ENCODE measurements at places on chromosomes 7 and 10.
A peak's percentile ranks its signal among the peaks of the same experiment; 100 is the strongest.

DNA sequence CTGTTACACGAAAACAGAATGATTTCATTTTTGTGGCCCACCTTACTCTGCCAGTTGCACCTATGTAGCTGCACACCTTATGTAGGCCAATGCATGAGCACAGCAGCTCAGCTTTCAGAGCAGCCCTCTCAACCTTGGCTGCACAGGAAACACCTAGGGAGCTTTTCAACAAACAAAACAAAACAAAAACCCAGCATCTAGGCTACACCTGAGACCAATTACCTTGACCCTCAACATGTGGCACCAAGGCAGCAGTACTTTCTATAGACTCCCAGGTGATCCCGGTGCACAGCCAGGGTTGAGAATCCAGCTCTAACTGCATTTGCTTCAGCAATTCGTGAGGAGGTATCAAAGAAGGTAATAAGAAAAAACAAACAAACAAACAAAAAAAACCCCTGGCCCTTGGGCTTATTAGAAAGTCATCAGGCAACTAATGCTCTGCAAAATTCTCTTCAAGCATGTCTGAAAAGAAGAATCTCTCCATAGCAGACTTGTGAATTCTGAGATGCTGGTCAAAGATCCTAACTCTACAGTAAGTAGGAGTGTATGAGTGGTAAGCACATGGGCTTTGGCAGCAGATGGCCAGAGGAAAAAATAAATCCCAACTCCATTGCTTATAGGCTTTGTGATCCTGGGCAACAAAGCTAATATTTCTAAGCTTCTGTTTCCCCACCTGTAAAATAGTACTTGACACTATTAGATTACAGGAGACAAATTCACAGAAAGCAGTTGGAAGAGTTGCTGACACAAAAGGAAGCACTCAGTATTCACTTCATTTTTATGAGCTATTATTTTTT, 113.4 kb upstream of the NOBOX start:
- DNase-seq, result no peak

DNA sequence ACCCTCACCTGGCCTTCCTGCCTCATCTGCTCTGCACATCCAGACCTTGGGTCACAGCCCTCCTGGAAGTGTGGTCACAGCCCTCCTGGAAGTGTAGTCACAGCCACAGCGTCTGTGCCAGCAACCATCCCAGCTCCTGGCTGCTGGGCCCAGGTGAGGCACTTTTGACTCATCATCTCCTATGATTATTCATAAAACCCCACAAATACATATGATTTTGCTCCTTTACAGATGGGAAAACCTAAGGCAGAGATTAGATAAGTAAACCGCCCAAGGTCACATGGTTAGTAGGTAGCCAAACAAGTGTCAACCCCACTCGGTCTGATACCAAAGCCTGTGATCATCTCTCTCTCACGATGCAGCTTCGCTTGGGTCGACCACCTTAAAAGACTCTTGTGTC, 94.3 kb downstream of the PRLHR start:
- DNase-seq, result no peak

- DNase-seq, result no peak
Measured at GRCh38 chr7:115838829-115839228, 191.7 kb downstream of the TFEC start.

GRCh38 chr7:37467002-37467401, 18.3 kb upstream of the ELMO1 start:
- no peak for DNase-seq

DNA sequence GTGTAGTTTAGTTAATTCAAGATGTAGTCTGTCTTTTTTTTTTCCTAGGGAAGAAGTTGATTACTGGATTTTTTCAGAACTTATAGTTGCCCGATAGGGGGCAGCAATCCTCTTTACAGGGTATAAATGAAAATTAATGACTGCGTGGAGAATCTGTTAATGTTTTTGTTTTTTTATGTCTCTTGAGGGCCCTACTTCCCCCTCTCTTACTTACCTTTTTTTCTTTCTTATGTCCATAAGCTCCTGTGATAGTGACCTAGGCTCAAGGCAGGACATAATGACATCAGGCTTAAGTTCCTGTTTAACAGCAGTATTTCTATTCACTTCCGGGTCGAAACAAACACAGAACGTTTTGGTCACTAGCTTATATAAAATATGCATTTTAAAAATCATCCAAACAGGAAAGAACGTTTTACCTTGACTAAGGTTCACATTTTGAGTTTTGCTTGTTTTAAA, 18.8 kb downstream of the CDC123 start:
- DNase-seq, result peak; percentile 60

DNA sequence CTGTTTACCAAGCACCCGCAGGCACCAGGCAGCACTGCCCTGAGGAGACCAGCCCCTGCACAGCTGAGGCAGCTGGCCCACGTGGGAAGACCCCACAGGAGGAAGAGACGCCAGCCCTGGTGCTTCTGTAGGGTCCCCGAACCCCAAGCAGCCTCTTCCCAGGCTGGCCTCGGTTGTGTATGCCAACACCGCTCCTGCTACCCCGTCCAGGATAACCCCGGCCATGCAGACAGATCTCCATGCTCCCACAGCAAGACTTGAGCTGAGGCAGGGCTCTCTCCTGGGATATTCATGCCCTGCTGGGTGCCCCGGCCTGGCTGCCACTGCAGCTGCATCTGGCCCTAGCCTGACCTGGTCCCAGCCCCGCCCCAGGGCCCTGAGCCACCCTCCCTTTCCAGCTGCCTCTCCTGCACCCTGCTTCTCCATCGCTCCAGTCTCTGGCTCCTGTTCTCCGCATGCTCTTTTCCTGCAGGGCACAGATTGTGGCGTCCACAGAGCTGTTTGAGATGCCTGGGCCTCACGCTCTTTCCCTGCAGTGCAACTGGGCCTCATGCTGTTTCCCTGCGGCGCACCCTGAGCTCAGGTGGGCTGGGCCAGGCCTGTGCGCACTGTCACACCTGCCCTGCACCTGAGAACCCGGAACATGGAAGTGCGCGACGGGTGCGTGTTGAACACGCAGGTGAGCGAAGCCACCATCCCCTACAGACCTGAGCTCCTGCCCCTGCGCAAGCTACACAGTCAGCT, 236.2 kb downstream of the ELFN1 start:
- no peak for DNase-seq

DNA sequence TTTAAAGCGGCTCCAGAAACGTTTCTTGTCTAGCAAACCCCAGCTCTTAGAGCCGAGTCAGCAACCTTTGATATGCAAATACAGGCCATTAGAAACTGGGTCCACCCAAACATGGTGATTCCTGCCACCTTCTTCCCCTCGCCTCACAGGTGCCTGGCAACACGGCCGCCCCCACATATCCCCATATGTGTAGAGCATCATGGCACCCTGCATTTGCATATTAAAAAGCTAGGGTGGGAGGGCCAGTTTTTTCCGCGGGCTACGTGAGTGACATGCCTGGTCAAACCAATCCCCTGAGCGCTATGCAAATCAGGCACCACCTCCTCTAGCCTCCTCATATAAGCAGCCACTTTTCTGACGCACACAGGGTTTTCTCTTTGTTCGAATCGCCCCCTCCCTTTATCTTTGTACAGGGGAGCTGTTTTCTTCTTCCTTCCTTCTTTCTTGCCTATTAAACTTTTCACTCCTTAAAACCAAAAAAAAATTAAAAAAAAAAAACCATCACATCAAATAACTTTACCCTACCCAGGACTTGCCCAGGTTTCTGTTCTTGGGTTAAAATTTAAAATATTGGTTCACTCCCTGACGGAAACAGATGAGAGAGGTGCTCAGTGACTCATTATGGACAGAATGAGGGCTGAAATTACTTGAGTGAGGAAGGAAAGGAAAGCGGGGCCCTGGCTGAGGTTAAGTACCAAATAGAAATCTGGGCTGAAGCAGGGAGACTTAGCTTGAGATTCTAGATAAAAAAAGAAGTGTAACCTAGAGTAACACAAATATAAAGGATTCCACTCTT, 59.8 kb downstream of the COA1 start:
- peak; percentile 91 for DNase-seq

GRCh38 chr7:422191-422885, 97.3 kb downstream of the PDGFA start:
- no peak for DNase-seq

DNA sequence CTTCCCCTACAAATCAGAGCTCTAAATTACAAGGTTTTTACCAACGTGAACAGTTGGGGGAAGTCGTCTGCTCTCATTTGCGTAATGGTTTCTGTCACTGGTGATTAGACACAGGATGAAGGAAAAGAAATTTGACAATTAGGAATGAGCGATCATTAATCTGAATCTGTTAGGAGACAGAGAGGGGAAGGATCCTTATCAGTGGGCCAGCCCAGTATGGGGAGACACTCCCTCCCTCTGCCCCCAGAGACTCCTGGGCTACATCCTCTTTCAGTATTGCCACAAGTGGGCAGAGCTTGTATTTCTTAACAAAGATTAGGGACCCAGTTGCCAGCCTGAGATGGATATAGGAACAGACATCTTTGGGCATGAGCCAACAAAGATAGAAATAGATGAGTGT, 15.5 kb downstream of the HIF1AN start:
- no peak for DNase-seq

- DNase-seq, result no peak
Measured at GRCh38 chr7:45391618-45392451, 182.3 kb upstream of the ADCY1 start.

- no peak for DNase-seq
Measured at GRCh38 chr7:48416327-48416908, 245.2 kb downstream of the ABCA13 start.

GRCh38 chr7:124059375-124059774, 26.5 kb upstream of the TMEM229A start:
- DNase-seq, result no peak

DNA sequence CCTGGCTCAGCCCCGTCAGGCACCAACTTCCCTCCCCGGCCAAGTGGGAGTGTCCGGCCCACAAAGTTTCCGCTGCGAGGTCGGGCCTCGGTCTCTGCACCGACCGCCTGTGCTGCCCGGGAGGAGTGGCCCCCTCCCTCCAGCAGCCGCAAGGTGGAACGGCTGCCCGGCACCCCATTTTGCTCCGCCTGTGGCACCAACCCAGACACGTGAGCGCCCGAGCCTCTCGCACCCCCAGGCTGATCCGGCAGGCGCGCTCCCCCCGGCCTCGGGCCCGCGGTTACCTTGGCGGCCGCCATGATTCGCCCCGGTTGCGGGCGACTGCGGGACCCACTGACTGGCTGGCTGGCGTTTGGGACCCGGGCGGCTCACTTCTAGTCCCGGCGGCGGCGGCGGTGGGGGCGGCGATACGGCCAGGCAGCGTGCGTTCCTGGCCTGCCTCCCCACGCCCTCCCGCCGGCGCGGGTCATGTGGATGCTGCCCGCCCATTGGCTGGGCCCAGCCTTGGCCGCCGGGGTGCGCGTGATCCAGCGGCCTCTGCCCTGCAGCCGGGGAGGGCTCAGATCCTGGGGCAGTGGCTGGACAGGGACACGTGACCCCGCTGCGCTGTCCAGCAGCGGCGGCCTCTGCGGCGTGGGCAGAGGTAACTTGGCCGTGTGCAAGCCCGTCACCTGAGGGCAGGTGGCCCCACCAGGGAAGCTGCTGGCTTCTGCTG, at the start of gene SLC25A13:
Gene SLC25A13, minus strand, starts transcription at position 441 of the 715 bp plus-strand sequence. Its CDS starts 142 bp downstream, at position 299.
- peak; percentile 68 for DNase-seq

DNA sequence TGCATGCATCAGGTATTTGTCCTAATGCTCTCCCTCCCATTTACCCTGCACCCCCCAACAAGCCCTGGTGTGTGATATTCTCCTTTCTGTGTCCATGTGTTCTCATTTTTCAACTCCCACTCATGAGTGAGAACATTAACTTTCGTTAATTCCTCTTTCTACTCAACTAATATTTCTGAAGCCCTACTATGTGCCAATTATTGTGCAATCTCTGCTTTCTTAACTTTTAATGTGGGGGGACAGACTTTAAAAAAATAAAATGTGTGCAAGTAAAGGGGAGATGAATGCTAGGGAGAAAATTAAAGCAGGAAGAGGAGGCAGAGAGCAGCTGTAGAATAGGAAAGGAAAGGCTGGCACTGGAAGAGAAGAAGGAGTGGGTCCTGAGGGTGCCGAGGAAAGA, 954.0 kb upstream of the C7orf33 start:
- DNase-seq, result no peak

DNA sequence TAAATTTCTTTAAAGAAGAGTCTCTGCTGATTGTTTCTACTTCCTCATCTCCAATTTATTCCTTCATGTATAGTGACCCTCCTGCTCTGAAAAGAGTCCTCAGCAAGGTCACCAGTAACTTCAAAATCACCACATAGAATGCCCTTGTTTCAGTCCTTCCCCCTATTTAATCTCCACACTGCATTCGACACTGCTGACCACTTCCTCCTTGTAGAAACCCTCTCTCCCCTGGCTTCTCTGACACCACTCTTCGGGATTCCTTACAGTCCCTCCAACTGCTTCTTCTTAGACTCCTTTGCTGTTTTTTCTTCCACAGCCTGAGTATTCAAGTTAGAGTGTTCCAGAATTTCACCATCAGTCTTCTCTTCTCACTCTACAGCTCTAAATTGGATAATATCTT, 89.5 kb downstream of the VPS41 start:
- DNase-seq, result no peak

GRCh38 chr7:5586279-5586962, 162.8 kb upstream of the TNRC18 start:
- DNase-seq, result no peak

GRCh38 chr7:1026721-1027161, 17.6 kb upstream of the GPR146 start:
- no peak for DNase-seq

DNA sequence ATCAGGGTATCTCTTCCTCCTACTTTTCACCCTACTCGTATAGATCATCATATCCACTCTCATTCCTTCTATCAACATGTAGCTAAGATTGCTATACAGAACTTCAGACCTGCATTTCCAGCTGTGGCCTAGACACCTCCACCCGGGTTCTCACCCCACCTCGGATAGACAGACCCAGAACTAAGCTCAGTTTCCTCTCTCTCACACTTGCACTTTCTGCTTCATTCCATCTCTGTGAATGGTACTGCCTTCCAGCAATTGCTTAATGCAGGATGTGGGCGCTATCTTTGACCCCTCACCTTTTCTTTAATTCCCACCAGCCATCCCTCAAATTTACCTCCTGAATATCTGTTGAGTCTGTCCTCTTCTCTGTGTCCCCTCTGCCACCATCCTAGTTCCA, 35.7 kb downstream of the AGK start:
- DNase-seq, result peak; percentile 10

DNA sequence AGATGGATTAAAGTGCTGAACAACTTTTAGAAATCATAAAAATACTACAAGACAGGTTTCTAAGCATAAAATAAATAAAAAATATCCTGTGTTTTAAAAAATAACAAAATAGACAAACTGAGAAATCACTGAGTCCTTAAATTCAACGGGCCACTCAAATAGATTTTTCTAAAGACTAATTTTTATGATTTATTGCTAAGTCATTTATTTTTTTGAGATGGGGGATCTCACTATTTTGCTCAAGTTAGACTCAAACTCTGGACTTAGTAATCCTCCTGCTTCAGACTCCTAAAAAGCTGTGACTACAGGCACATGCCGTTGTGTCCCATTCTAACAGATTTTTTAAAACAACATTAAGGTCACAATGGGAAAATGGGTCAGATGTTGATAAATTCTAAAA, 121.0 kb upstream of the THSD7A start:
- no peak for DNase-seq

Measured in CD4-positive, alpha-beta T cell treated with Interleukin-17A for 1 hour (primary cell).